Stimulated activated naive CD8-positive, alpha-beta T cell treated with anti-CD3 and anti-CD28 coated beads, Interleukin-15, Interleukin-2, amounts not matched to agents 100 U/mL and 50 U/mL, for 24 hours (primary cell): ENCODE measurements at places on chromosomes 3 and 15.

- DNase-seq: no peak
Measured at GRCh38 chr3:69292185-69292584, 93.7 kb downstream of the FRMD4B start.

- no peak for DNase-seq
Measured at GRCh38 chr3:3739330-3740060, 59.7 kb upstream of the LRRN1 start.

- DNase-seq: peak; percentile 29
Measured at GRCh38 chr3:46416125-46416810, 9.2 kb downstream of the CCRL2 start.

DNA sequence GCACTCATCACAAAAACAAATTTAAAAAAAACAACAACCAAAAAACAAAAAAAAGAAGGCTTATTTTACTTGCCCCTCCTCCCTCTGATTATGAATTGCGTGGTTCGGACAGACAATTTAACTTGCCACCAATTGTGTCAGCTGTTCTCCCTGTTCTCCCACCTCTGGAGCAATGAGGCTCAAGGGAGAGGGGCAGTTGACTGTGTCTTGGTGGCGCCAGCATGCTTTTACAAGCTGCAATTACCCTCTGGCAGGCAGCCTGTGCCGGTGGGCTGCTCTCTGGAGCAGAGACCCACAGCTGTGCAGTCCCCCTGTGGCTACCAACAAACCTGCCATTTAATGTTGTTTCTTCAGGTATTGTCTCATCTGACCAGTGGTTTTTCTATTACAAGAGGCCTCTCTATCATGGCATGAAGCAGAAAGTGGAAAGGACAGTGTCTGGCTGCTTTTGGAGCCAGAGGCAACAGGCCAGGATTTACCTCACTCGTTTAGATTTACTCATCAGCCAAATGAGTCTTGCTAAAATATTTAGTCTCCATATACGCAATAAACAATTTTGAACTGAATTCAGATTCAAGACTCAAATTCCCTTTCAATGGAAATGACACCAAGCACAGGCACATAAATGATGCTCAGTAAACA is 192.0 kb upstream of the TPRG1 start:
- no peak for DNase-seq

DNA sequence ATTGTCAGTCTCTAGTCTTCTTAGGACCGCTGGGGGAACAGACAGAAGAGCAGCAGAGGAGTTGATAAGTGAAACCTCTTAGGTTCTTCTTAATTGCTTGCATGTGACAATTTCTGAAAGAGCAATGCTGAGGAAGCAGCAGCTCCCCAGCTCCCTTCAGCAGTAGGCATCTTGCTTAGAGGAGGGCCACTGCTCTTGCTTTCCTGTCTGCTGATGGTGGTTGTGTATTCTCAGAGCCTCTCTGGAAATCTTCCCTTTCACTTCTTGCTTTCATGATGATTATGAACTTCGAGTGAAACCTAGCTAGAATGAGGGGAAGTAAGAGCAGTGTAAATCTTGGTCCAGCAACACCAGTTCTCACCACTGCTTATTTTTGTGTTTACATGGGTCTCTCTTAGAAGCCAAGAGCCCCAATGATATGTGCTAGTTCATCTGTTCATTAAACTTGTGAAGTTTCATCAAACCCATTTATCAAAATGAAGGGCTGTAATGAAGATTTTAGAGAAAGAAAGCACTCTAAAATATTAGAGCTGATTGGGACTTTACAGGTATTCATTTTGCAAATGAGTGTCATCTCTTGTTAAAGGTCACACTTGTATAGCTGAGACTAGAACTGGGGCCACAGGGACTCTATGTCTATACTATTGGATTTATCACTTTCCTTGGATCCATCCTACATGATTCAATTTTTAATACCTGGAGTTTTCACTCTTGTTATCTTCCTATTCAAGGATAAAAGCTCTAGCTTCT is 246.7 kb downstream of the LPP start:
- DNase-seq: peak; percentile 24
